Stimulated activated effector memory CD8-positive, alpha-beta T cell treated with anti-CD3 and anti-CD28 coated beads, Interleukin-12 subunit alpha, Interleukin-12 subunit beta, amount 100 ng/mL, for 72 hours (primary cell): ENCODE measurements at places on chromosomes 5 and 9.

DNA sequence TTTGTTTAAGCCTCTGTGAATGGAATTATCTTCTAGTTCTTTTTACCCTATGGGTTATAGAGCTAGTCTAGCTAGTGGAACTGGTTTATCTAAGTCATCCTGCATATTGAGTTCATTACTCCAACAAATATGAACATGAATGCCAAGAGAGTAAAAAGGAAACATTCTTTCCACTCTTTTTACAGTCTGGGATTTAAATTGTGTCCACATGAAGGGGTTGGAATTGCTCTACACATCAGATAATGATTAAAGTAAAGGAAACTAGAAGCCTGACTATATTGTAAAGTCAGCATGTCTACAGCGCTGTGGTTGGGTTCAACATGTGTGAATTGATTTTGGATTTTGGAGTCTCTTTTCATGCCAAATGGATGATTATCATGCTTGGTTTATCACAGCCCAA, 173.1 kb downstream of the CCDC171 start:
- no peak for DNase-seq

DNA sequence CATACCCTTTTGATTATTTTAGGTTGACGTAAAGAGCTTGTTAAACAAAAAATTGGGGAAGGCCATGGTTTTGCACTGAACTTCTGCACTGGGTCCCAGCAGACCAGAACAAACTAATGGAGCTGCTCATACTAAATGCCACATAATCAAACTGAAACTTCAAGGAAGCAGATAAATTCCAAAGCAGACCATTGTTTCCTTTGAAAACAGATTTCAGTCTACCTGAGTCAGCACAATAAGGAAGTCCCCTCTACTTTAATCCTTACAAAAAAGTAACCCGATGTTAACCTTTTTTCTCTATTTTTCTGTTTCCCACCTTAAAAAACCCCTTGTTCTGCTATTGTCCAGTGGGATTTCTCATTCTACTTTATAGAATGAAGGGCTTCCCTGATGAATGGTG, 39.2 kb downstream of the WDR36 start:
- DNase-seq = no peak

DNA sequence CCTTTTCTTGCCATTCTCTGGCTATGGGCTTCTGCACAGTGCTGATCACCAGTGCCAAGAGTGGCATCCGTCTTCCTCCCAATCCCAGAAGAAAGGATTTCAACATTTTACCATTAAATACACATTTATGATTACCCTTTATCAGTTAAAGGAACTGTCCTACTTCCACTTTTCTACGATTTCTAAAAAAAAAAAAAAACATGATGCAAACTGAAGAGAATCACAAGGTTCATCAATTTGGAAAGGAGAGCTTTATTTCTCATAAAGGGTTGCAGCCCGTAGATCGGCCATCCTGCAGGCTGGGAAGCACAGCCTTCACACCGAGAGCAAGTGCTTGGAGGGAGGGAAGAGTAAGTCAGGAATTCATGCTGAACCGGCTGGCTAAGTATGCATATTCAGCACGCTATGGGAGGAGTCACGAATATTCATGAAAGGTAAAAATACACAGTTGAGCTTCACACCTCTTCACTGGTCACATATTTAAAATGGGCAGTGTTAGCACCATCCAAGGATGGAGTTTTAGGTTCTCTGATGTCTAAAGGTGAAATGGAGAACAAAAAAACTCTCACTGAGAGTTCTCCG, 52.5 kb upstream of the SEMA4D start:
- no peak for DNase-seq

DNA sequence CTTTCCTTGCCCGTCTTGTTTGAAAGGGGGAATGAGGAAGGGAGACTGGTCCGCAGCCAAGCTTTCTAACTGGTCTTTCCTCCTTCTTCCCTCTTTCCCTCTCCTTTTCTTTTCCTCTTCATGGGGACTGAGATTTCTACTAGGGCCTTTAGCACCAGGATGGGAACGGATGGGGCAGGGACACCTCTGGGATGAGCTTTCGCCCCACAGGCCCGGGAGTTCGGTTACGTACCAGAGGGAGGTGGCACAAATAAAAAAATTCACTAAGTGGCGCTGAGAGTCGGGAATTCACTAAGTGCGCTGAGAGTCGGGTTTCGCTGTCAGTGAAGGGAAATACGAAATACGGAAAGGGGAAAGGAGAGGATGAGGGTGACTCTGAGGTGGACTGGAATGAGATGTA, 21.6 kb downstream of the BTNL9 start:
- DNase-seq = no peak

- no peak for DNase-seq
These were observed 100.0 kb downstream of the TLE1 start for GRCh38 chr9:81589392-81589791.

GRCh38 chr9:3608011-3608410, 82.2 kb upstream of the RFX3 start:
- DNase-seq = no peak

- no peak for DNase-seq
These were observed 290.1 kb downstream of the ADAMTS6 start for GRCh38 chr5:65191554-65192135.

GRCh38 chr5:125891061-125891725, 532.0 kb upstream of the GRAMD2B start:
- DNase-seq = no peak

DNA sequence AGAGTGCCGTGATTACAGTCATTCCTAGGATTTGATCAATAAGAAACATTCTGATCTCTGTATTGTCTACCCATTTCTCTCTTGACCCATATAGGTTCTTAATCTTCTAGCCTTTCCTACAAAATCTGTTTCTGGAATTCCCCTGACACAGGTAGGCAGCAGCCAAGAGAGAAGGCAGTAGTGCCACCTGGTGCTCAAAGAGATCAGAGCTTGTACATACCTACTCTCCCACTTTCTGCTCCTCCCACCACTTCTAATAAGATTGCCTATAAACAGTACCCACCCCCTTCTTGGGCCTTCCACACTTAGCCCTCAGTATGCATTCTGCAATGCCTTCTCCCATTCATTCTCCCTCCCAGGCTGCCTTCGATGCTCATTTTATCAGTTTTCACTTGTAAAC, 117.4 kb upstream of the RORB start:
- DNase-seq = no peak

DNA sequence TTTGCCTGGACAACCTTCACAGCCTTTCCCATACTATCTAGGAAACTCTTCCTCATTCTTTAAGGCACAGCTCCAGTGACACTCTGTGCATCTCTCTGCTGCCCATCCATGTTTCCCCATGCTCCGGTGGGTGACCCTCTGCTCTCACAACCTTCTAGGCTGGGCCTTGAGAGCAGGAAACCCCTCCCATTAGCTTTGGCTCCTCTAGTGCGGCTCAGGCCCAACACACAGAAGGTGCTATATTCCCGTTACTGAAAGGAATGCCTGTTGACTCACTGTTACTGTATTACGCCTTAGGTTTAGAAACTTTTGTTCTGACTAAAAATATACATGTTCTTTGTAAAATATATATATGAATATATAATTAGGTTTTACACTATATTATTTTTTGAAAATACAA, 8.1 kb upstream of the CCL28 start:
- DNase-seq = no peak

GRCh38 chr5:82894716-82895115, 182.5 kb downstream of the TMEM167A start:
- no peak for DNase-seq

DNA sequence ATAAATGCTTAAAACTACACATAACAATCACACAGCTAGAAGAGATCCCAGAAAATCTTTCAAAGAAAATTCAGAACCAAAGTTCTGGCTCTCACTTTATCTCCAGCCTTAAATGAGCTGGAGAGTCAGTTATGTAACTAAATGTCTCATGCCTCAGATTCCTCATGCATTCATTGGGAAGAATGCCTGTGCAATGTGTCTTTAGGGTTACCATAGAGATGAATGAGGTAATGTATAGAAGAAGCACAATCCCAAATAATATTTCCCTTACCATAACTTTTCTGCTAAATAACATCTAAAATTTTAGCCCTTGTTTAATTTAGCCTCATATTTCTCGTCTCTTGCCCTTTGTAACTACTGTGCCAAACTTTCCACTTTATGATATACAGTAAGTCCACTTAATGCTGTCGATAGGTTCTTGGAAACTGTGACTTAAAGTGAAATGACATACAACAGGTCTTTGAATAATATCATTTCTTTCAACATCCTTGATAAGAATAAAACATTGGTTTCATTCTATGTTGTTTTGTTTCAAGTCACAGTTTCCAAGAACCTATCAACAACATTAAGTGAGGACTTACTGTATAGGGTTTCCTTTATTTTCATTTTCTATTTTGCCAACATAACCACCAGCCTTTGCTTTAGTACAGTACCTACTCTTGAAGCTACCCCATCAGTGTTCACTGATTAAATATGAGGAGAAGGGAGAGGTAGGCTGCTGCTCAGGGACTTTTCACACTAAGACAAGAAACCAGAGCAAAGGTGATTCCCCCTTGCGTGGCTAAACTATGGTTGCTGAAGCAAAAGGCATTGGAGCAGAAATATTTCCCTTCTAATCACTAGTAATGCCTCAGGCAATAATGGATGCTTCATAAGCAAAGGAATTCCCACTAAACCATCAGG, 295.7 kb upstream of the PTGER4 start:
- peak; percentile 60 for DNase-seq

- DNase-seq = no peak
These were observed 1.2 kb upstream of the GRK6 start for GRCh38 chr5:177425196-177425800.

GRCh38 chr5:118076490-118076889, 911.9 kb downstream of the DTWD2 start:
- DNase-seq = no peak

DNA sequence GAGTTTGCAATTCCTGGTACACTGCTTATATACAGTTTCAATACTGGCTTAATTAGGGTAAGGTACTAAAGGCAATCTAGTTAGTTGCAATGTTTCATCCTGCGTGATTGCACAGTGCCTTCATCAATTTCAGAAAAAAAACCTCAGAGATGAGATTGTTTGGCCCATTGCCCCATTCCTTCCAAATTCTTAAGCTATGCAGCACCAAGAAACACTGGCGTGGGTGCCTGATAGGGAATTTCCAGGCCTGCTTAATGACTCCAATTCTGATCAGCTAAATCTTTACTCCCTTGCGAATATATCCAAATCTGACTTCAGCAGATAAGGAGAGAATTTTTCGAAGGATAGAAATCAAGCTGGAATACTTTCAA, 35.9 kb upstream of the GAS1 start:
- DNase-seq = no peak

GRCh38 chr5:121288781-121289180, 562.9 kb upstream of the FTMT start:
- no peak for DNase-seq

- no peak for DNase-seq
These were observed 58.5 kb downstream of the AP3B1 start for GRCh38 chr5:78236046-78236445.

- DNase-seq = no peak
These were observed 98.3 kb upstream of the BOD1 start for GRCh38 chr5:173714551-173715428.

DNA sequence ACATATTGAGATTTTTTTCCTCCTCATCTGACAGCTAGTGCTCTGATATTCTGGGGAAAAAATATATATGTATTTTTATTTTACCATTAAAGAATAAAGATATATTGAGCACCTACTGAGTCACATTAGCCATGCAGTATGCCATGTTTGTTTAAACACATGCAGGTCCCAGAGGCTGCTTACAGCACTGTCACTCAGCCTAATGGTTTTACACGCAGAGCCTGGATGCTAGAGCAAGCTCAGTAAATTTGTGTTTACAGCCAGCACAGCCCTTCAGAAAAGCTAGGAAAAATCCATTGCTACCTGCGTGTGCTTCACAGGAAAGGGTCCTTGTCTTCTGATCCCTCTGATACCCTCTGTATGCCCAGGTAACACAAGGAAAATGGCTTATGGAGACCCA, 146.2 kb downstream of the SEMA6A start:
- DNase-seq = no peak

GRCh38 chr9:4799033-4799430, 6.3 kb downstream of the RCL1 start:
- no peak for DNase-seq

GRCh38 chr5:4230471-4230785, 634.8 kb downstream of the IRX1 start:
- DNase-seq = no peak

GRCh38 chr9:127174386-127175318, 52.2 kb upstream of the ANGPTL2 start:
- no peak for DNase-seq

DNA sequence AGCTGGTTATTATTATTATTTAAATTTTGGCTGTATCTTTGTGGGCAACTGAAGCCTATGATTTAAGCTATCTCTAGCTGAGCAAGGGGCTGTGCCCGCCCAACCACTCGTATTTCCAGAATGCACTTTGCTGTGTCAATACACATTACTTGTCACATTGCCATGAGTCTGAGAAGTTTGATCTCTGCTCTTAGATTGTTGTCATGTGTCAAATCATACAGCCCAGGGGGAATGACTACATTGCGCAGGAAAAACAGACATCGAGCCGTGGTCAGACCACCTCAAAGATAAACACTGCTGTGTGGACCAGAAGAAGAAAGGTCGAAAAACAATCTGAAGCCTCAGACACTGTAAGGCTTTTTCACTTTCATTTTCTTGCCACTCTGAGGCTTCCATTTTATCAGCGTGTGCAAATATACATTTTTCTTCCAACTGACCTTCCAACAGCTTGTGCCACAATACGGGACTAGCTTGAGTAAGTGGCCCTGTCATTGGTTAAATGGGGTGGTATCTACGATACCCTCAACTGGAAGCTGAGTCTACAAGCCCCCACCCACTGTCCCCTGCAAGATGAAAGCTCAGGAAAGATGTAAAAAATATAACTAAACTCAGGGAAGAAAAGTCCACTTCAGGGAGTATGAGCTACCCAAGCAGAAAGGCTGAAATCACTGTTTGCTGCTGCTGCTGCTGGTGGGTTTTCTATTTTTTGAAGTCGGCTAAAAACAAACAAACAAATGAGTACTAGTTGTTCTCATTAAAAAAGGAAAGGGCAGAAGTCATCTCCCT, 603.0 kb downstream of the BNC2 start:
- DNase-seq = no peak

DNA sequence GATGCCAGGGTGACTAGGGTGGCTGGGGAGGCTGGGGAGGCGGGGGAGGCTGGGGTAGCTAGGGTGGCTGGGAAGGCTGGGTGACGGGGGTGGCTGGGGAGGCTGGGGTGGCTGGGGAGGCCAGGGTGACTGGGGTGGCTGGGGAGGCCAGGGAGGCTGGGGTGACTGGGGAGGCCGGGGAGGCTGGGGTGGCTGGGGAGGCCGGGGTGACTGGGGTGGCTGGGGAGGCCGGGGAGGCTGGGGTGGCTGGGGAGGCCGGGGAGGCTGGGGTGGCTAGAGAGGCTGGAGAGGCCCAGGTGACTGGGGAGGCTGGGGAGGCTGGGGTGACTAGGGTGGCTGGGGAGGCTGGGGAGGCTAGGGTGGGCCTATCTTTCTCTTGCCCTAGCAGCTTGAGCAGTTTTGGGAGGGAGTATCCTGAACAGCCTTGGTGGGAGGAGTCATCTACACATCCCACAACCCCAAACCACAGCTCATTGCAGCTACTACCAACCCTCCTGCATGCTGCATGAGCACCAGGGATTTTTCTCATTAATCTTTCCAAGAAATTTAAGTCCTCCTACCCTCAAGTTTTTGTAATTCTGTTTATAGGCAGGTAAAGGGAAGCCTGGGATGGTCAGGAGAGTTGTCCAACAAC, 203.2 kb upstream of the IRX1 start:
- no peak for DNase-seq

- DNase-seq = no peak
These were observed 499.1 kb downstream of the NFIB start for GRCh38 chr9:13814647-13815400.

GRCh38 chr5:151741678-151742423, 16.6 kb downstream of the ATOX1 start:
- no peak for DNase-seq
